ENCODE measurements at places on chromosomes 7 and 10.
A peak's percentile ranks its signal among the peaks of the same experiment; 100 is the strongest.

GRCh38 chr10:48506147-48506917 lies 98.5 kb downstream of the ARHGAP22 start:
- no peak for DNase-seq

- DNase-seq, result no peak
Observed at GRCh38 chr7:28688651-28689050, 269.5 kb downstream of the TRIL start.

- no peak for DNase-seq
Observed at GRCh38 chr10:70038923-70039322, 13.7 kb upstream of the MACROH2A2 start.

GRCh38 chr7:30934732-30935568 lies 23.3 kb downstream of the AQP1 start:
- DNase-seq, result no peak

DNA sequence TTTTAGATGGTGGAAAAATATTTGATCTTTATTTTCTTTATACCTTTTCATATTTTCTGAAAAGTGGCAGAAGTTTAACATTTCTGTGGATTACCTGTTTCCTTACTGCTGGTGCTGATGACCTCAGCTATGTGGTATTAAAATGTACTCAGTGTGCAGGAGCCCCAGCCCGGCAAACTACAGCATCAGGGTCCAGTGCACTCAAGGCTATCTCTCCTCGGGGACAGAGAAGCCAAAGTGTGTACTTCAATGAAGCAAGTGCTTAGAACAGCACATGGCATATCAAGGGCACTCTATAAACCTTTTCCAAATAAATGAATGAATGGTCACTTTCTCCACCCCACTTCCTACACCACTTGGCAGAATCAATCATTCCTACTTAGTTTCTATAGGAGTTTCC lies 111.8 kb downstream of the HIP1 start:
- DNase-seq, result no peak

- no peak for DNase-seq
Observed at GRCh38 chr10:97013568-97013967, 172.2 kb downstream of the SLIT1 start.

- no peak for DNase-seq
Observed at GRCh38 chr10:24247841-24248240, 38.9 kb downstream of the KIAA1217 start.

GRCh38 chr10:116429288-116429977 lies 1.8 kb downstream of the PNLIPRP3 start:
- no peak for DNase-seq

DNA sequence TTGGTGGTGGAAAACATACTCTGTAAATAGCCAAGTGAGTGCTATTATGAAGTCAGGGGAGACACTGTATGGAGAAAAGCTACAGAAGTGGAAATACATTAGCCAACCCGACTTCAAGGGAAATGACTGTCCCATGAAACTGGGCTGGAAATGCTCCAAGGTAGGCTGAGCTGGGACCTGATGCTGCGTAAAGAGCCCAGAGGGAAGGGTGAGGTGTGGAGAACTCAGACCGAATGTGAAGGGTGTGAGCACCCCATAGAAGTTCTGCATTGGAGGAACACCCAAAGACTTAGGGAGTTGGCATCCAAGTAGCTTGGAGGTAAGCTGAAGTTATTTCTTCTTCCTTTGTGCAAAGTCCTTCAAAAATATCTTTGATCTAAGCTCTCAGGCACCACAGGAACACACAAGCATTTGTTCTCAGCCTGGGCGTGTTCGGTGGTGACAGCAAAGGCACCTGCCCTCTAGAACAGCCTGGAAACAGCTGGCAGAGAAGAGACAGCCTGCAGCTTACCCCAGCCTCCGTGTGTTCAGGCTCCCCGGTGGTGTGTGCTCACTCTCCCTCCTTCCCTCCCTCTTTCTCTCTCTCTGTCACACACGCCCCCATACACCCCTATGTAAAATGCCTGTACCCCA lies 19.1 kb upstream of the GJD4 start:
- DNase-seq, result peak; percentile 17

DNA sequence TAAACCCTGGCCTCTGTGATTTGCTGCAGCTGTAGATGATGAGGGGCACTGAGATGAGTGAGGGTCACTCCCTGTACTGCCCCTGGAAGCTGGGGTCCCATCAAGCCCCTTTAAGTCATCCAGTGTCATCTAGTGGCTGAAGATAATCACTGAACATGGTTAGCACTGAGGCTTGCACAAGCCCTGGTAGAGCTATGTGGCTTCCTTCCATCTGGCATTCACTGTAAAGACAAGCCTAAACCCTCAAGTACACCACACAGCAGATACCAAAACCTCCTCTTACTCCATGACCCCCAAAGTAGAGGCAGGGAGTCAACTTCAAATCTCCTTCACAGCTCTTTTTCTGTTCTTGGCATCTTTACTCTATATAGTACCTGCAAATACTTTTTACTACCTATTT lies 72.7 kb upstream of the MRLN start:
- no peak for DNase-seq

- peak; percentile 75 for DNase-seq
Observed at GRCh38 chr10:119634219-119634544, 17.0 kb upstream of the BAG3 start.

GRCh38 chr7:18861514-18862118 lies 255.8 kb downstream of the TWIST1 start:
- DNase-seq, result no peak

- DNase-seq, result peak; percentile 33
Observed at GRCh38 chr7:483656-484355, 35.8 kb downstream of the PDGFA start.

DNA sequence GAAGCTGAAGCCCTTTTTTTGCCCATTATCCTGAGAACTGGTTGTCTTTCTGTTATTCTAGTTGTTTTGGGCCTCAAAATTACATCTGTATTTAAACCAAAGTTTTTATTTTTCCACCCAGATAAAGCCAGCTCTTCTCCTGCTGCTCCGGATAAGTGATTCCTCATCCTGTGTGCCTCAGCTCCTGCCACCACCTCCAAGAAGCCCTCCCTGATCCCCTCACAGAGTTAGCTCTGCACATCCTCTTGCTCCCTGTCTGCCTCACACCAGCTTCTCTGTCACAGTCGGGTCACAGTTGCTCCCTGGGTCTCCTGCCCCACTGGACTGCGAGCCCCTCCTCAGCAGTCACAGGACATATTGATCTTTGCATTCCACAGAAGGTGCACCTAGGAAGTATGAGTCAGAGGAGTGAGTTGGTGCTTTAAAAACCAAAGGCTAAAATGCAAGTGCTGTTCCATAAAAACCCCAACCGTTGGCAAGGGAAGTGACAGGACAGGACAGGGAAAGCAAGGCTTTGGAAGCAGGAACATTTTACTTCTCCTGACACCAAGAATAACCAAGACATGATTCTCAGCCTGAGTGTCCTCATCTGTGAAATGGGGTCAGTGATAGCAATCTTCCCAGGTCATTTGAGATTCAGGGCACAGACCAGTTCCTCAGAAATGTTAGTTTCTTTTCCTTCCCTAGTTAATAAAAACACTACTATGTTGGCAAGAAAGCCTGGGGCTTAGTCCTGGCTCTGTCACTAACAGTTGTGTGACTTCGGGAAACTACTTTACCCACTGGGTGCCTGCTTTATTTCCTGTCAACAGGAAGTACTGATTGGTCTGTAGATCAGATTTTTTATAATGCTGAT lies 36.5 kb upstream of the EEPD1 start:
- no peak for DNase-seq

- no peak for DNase-seq
Observed at GRCh38 chr7:92747041-92747835, 89.1 kb downstream of the CDK6 start.

DNA sequence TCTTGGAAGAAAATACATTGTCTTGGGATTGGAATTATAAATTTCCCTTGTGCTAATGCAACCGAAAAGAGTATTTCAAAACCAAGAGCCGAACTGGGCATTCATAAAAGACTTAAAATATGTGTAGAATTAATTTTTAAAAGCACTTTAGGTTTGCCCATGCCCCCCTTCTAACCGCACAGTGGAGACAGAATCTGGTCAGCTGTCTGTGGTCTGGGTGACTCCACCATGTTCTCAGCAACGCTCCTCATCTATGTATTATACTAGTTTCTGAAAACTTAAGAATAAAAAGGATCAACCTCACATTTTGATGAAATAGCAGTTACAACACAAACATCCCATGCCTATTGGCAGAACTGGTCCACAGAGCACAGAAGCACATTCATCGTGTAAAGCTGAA lies 192.6 kb upstream of the C7orf33 start:
- DNase-seq, result no peak

- no peak for DNase-seq
Observed at GRCh38 chr7:28041508-28042314, 138.9 kb downstream of the JAZF1 start.

DNA sequence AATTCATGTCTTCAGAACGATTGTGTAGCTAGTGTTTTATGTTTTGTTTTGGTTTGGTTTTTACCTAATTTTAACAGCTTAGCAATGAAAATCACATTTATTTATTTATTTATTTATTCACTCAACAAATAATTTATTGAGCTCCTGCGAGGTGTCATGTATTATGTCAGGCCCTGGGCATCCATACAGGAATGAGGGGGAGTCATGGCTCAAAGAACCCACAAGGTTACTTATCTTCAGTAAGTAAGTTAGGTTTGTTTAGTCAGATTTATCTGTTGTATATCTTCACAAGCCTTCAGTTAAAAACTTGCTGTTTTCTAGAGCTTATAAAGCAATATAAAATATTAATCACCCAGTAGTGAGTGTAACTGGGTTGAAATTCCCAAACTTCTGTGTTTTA lies 45.4 kb downstream of the FOXP2 start:
- DNase-seq, result no peak

- DNase-seq, result no peak
Observed at GRCh38 chr7:32154797-32155196, 84.6 kb upstream of the PDE1C start.

GRCh38 chr10:78231939-78232338 lies 198.3 kb downstream of the RPS24 start:
- no peak for DNase-seq

- no peak for DNase-seq
Observed at GRCh38 chr7:26500749-26501352, 209.2 kb downstream of the SNX10 start.

DNA sequence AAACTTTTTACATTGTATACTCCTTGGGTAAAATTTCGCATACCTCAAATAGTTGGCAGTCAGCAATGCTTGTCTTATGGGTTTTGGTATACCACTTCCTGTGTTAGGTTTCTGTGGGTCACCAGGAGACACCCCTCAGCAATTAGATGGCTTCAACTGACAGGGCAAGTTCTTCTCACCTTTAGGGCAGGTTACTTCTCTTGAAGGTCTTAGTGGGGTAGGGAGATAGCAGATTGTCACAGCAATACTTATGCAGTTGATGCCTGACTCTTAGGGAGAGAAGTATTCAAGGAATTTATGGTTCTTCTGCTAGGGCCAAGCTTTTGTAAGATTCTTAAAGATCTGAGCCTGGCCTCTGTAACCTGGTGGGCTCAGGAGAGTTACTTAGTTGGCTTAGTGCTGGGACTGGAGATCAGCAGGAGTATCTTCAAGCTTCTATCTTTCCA lies 42.9 kb downstream of the MKLN1 start:
- no peak for DNase-seq

- no peak for DNase-seq
Observed at GRCh38 chr10:85235258-85235657, 906.9 kb downstream of the CCSER2 start.

GRCh38 chr10:95451150-95451549 lies 110.0 kb downstream of the SORBS1 start:
- no peak for DNase-seq

- DNase-seq, result no peak
Observed at GRCh38 chr10:109264004-109264403, 659.3 kb downstream of the XPNPEP1 start.

DNA sequence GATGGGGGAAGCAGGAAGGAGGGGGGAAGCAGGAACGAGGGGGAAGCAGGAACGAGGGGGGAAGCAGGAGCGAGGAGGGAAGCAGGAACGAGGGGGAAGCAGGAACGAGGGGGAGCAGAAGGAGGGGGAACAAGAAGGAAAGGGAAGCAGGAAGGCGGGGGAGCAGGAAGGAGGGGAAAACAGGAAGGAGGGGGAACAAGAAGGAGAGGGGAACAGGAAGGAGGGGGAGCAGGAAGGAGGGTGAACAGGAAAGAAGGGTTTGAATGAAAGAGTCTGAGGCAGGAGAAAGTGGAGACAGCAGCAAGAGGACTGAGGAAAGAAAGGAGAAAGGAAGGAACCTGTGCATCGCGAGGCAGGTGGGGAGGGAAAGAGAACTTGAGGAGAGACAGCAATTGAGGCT lies 256.6 kb downstream of the PTEN start:
- DNase-seq, result no peak

GRCh38 chr10:6881987-6882386 lies 301.9 kb upstream of the PRKCQ start:
- no peak for DNase-seq

GRCh38 chr10:131853610-131853964 lies 47.2 kb upstream of the PPP2R2D start:
- peak; percentile 43 for DNase-seq

- DNase-seq, result no peak
Observed at GRCh38 chr7:105585850-105586500, 4.7 kb upstream of the EFCAB10 start.
